ENCODE measurements at places on chromosomes 5 and 9.

DNA sequence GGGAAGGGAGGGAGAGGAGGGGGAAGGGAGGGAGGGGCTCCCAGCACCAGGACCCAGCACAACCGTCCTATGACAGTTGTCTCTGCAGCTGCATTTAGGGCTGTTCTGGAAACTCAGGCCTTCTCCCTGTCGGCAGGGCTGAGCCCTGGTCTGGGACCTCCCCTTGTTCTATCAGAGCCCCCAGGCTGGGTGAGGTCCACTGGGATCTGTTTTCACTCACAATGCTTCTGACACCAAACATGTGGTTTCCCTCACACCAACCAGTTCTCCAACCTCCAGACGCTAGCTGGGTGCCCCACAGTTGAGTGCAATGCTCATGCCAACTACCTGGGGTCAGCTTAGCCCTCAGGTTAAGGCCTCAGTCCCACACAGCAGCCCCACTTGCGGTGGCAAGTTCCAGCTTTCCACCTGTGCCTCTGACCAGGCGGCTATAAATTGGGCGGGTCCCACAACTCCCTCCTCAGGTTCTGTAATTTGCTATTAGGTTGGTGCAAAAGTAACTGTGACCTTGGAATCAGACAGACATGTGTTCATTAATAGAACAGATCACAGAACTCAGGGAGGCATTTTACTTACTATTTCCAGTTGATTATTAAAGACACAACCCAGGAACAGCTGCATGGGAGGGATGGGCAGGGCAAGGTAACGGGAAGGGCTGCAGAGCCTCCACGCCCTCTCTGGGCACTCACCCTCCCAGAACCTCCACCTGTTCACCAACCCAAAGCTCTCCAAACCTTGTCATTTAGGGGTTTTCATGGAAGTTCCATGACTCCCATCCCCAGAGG lies 13.5 kb downstream of the ADAMTS2 start:
- H3K27me3 ChIP-seq = peaks cover 17% of the 10 kb centered on the region
- H3K36me3 ChIP-seq = no peaks in the 10 kb centered on the region
- H3K4me3 ChIP-seq = no peak overlapping the region
- H3K27ac ChIP-seq = no peak overlapping the region

DNA sequence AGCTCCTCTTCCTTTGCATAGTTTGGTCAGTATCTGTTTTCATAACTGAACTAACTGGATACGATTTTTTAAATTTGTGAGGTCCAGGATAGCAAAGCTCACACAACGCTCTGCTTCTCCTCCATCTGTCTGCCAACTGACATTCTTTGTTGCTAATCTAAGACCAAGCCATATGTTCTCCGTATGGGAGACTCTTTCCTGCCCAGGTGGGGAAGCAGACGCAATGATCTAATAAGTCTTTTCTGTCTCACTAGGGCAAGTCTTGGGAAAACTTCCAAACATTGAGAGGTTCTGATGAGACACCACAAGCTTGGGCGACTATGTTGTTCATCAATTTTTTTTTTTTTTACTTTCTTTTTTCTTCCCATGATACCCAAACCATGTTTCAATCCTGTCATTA lies 558.5 kb downstream of the EFNA5 start:
- DNase-seq = no peak
- peaks cover 4% of the 10 kb centered on the region for H3K4me1 ChIP-seq
- no peak overlapping the region for H3K4me3 ChIP-seq
- H3K27ac ChIP-seq = no peak overlapping the region

GRCh38 chr5:127550652-127551409 lies 33.4 kb downstream of the PRRC1 start:
- H3K4me1 ChIP-seq = no peaks in the 10 kb centered on the region
- peaks cover 40% of the 10 kb centered on the region for H3K36me3 ChIP-seq
- H3K4me3 ChIP-seq = no peak overlapping the region
- H3K27me3 ChIP-seq = no peaks in the 10 kb centered on the region
- H3K27ac ChIP-seq = no peak overlapping the region

DNA sequence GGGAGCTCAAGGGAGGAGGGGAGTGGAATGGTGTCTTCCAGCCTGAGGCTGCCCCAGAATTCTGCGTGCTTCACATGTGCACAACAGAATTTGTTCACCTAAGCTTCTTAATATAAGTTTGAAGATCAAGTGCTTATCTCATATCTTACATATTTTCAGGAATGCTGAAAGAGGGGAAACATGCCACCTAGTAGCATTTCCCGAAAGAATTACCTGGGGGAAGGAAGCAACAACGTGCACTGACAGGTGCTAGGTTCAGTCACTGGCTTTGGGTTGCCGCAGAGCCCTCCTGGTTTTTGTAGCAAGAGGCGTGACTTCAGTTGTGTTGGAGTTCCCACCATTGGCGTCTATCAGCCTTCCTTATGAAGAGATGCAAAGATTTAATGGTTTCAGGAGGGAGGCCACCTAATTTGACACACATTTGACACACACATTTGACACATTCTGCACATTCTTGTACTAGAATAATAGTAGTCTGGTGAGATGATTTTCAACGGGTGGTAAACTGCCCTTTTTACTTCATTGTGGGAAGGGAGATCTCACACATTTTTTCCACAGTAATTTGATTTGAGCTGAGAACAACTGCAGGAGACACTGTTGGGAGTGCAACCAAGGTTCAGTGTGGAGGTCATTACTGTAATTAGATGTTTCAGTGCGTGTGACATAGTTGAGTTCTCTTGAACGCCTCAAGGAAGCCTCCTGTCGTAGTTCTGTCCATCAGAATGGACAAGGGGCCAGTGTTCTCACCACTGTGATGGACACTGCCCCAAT lies 481.3 kb downstream of the CCDC171 start:
- no peak overlapping the region for H3K4me3 ChIP-seq
- H3K27ac ChIP-seq = no peak overlapping the region
- peaks cover 19% of the 10 kb centered on the region for H3K4me1 ChIP-seq
- no peak for DNase-seq

DNA sequence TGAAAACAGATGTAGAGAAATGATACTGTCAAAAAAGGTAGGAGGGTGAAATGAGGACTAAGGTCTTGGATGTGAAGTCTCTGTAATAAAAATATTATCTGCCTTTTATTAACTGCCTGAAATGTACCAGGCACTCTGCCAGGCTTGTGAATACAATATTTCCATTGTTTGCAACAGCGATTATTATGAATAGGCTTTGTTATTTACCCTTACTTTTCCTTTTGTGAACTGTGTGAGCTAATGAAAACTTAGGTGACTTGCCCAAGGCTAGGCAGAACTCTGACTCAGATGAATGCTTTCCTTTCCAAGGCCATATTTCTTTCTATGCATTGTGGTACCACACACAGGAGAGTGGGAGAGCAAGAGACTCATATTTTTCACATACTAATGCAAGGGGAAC lies 204.1 kb downstream of the CDH12 start:
- H3K36me3 ChIP-seq = no peaks in the 10 kb centered on the region
- no peak overlapping the region for H3K4me3 ChIP-seq
- H3K4me1 ChIP-seq = peaks cover 15% of the 10 kb centered on the region

- no peak overlapping the region for H3K4me3 ChIP-seq
- H3K27me3 ChIP-seq = no peaks in the 10 kb centered on the region
- DNase-seq = no peak
- no peak overlapping the region for H3K27ac ChIP-seq
Observed at GRCh38 chr5:127997201-127997704, 86.3 kb upstream of the SLC12A2 start.

GRCh38 chr9:121954477-121955140 lies 138.5 kb downstream of the TTLL11 start:
- no peaks in the 10 kb centered on the region for H3K36me3 ChIP-seq
- no peak for DNase-seq
- H3K27me3 ChIP-seq = no peaks in the 10 kb centered on the region
- H3K4me1 ChIP-seq = no peaks in the 10 kb centered on the region

DNA sequence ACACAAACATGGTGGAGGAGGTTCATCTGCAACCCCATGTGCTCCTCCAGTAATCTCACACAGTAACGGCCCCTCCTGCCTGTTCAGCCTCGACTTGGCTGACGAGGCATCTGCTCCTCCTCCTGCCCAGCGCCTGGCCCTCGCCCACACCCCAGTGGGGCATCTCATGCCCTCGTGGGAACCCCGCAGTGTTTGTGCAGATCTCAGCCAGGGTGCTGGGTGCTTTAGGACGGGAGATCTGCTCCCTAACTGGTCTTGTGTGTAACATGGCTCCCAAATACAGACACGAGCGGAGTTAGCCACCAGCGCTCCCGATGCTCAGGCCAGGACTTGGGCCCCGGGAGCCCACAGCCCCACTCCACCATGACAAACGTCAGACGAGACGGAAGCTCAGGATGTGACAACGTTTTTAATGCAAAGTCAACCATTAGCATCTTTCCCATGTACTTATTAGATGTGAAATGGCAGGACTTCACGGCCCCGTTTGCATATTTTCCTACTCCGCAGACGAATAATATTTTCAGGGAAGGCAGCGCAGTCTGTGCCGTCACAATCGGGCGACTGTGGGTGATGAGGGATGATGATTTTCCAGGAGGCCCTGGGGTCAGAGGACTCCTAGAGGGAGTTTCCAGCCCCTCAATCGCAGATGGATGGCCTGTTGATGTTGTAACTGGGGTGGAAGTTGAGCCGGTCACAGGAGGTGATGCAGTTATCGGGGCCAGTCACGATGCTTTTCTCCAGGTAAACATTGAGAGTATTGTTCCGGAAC lies 5.5 kb upstream of the MRPS2 start:
- no peaks in the 10 kb centered on the region for H3K36me3 ChIP-seq
- H3K4me1 ChIP-seq = peaks cover 10% of the 10 kb centered on the region
- H3K27me3 ChIP-seq = no peaks in the 10 kb centered on the region
- H3K27ac ChIP-seq = peak overlapping the region; percentile 22
- no peak overlapping the region for H3K4me3 ChIP-seq

GRCh38 chr9:93244510-93245436 lies 60.8 kb downstream of the WNK2 start:
- H3K4me3 ChIP-seq = no peak overlapping the region
- peaks cover 18% of the 10 kb centered on the region for H3K4me1 ChIP-seq
- no peak overlapping the region for H3K27ac ChIP-seq
- no peak for DNase-seq
- H3K36me3 ChIP-seq = peaks cover 10% of the 10 kb centered on the region
- H3K27me3 ChIP-seq = no peaks in the 10 kb centered on the region

DNA sequence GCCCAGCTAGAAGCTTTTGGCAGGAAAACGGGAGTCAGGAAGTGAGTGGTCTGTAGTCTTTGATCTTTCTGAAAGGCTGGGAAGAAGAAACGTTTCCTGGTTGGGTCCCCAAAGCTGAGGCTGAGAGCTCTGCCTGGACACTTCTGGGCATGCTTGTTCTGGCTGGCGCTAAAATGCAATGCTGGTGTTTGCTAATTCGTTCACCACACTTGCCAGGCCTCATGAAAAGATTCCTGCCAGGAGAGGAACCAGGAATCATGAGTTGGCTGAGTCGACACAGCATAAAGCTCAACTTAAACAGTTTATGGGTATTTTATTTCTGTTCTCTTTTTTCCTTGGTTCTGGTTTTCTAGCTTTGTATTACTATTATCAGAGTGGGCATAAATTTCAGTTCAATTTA lies 10.7 kb upstream of the PTGR1 start:
- no peaks in the 10 kb centered on the region for H3K4me1 ChIP-seq
- DNase-seq = no peak
- no peak overlapping the region for H3K27ac ChIP-seq
- no peaks in the 10 kb centered on the region for H3K27me3 ChIP-seq

- no peak overlapping the region for H3K27ac ChIP-seq
- H3K4me1 ChIP-seq = peaks cover 6% of the 10 kb centered on the region
- no peak for DNase-seq
- H3K4me3 ChIP-seq = no peak overlapping the region
Observed at GRCh38 chr5:33362915-33363314, 77.8 kb upstream of the TARS1 start.

Measured in WTC11 (cell line).